ENCODE measurements at places on chromosomes 5 and 9.

GRCh38 chr5:64184832-64185231 is 19.2 kb downstream of the RNF180 start:
- DNase-seq, result no peak

GRCh38 chr9:126377536-126377935 is 50.9 kb downstream of the MVB12B start:
- DNase-seq, result no peak

DNA sequence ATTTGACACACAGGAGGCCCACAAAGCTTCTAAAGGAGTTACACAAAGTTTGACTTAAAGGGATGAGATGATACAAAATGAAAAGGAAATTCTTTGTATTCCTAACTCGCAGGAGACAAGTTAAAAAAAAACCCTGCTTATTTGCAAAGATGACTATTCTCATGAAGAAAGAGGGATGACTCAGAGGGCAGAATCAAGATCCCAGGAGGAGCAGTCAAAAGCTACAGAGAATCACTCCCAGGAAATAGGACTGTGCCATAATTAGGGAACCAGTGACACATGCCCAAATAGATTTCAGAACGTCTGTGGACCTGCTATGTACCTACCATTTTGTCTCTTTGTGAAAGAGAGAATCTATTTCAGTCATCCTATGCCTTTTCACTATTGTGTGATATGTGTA is 103.5 kb upstream of the ARRDC3 start:
- DNase-seq, result no peak

DNA sequence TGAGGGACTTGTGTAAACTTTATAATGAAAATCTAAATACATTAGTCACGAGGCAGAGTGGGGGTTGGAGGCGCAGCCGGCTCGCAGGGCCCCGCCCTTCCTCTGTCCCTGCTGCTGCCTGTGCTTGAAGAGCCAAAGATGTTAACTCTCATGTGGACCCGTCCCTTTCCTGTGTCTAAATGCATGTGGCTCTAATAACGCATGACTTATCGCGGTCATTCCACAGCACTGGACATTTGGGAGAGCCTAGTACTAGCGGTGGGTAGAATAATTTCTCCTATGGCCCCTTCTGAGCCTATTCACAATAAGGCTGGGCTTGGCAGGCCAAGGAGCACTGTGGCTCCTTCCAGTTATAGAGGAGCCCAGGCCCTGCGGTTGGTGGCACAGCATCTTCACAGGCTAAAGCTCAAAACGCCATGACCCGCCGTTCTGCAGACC is 82.3 kb upstream of the SIMC1 start:
- DNase-seq, result no peak

DNA sequence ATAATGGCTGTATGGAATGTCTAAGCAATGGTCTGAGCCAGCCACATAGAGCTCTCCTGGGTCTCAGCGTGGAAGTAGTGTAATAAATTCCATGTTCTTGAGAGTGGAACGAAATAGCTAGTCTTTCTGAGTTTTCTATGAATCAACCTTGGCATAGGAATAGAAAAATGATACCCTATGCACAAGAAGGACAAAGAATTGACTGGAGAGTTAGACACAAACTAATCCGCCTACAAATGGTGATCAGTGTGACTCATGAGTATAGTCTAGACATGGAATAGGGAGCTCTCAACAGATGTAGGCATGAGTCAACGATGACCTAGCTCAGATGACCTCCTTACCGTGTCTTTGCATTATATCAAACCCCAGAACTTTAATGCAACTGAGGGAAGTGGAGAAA is 256.8 kb upstream of the GRIN3A start:
- DNase-seq, result no peak

All from stimulated activated CD8-positive, alpha-beta memory T cell treated with anti-CD3 and anti-CD28 coated beads, Interleukin-4, amount 100 ng/mL, for 4 hours (primary cell).